ENCODE measurements at places on chromosomes 5 and 9.

- no peak overlapping the region for H3K4me3 ChIP-seq
- H3K4me1 ChIP-seq = peaks cover 31% of the 10 kb centered on the region
- no peak for DNase-seq
- peaks cover 52% of the 10 kb centered on the region for H3K36me3 ChIP-seq
- no peaks in the 10 kb centered on the region for H3K27me3 ChIP-seq
Measured at GRCh38 chr5:141529873-141530272, 41.0 kb downstream of the PCDHGC5 start.

DNA sequence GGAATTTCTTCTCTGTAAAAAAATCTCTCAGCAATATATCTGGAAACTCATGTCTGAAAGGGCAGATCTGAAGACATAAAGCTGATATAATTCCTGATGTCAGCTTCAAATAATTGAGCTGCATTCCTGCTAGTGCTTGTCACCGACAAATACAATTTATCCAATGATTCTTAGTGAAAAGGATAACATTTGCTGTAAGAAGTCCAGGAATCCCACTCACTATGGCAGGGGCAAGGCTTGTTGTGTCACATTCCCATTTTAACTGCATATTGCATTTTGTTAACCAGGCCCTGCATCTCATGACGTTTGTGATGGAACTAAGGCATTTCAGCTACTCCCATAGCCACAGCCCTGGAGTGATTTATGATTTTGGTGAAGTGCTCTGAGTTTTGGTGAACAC, 160.1 kb upstream of the DAB2 start:
- no peaks in the 10 kb centered on the region for H3K36me3 ChIP-seq
- H3K4me3 ChIP-seq = no peak overlapping the region
- no peaks in the 10 kb centered on the region for H3K4me1 ChIP-seq
- no peak for DNase-seq
- H3K27me3 ChIP-seq = no peaks in the 10 kb centered on the region
- no peak overlapping the region for H3K27ac ChIP-seq

- no peaks in the 10 kb centered on the region for H3K36me3 ChIP-seq
- no peak overlapping the region for H3K4me3 ChIP-seq
- H3K27ac ChIP-seq = no peak overlapping the region
Measured at GRCh38 chr5:58262226-58262625, 197.7 kb downstream of the PLK2 start.

GRCh38 chr9:95330720-95331404, 13.4 kb upstream of the FANCC start:
- H3K36me3 ChIP-seq = no peaks in the 10 kb centered on the region
- no peak overlapping the region for H3K4me3 ChIP-seq
- DNase-seq = no peak
- no peaks in the 10 kb centered on the region for H3K27me3 ChIP-seq

- peaks cover 13% of the 10 kb centered on the region for H3K4me1 ChIP-seq
- no peak overlapping the region for H3K27ac ChIP-seq
- H3K36me3 ChIP-seq = no peaks in the 10 kb centered on the region
- no peak overlapping the region for H3K4me3 ChIP-seq
- no peak for DNase-seq
Measured at GRCh38 chr9:130732136-130732535, 38.6 kb downstream of the EXOSC2 start.

GRCh38 chr5:72834924-72835323, 18.5 kb downstream of the TNPO1 start:
- H3K36me3 ChIP-seq = no peaks in the 10 kb centered on the region
- H3K27ac ChIP-seq = no peak overlapping the region
- H3K27me3 ChIP-seq = no peaks in the 10 kb centered on the region
- DNase-seq = no peak

DNA sequence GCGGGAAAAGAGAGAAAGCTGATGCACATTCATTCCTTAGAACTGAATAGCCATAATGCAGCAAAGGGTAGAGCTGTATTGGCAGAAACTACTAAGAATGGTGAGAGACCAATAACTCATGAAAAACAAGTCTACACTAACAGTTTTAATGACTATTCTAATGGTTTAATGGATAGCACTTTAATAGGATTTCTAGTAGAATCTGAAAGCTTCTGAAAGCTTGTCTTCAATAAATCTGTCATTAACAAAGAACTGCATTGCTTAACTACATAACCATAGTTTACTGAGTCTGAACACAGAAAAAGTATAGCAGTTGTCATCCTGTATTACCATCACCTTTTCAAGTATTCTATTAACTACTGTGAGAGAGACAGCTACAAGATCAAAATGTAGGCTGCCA, 617.8 kb upstream of the DMAC1 start:
- DNase-seq = no peak
- no peaks in the 10 kb centered on the region for H3K27me3 ChIP-seq
- H3K4me3 ChIP-seq = no peak overlapping the region
- no peaks in the 10 kb centered on the region for H3K4me1 ChIP-seq
- no peaks in the 10 kb centered on the region for H3K36me3 ChIP-seq
- H3K27ac ChIP-seq = no peak overlapping the region

- no peaks in the 10 kb centered on the region for H3K27me3 ChIP-seq
- H3K27ac ChIP-seq = no peak overlapping the region
- no peak for DNase-seq
- H3K4me3 ChIP-seq = no peak overlapping the region
Measured at GRCh38 chr9:132697230-132697629, 27.0 kb downstream of the GTF3C4 start.

- no peaks in the 10 kb centered on the region for H3K4me1 ChIP-seq
- no peaks in the 10 kb centered on the region for H3K27me3 ChIP-seq
- H3K4me3 ChIP-seq = no peak overlapping the region
- H3K36me3 ChIP-seq = no peaks in the 10 kb centered on the region
- DNase-seq = no peak
- H3K27ac ChIP-seq = no peak overlapping the region
Measured at GRCh38 chr9:78407636-78408312, 110.8 kb downstream of the PSAT1 start.

DNA sequence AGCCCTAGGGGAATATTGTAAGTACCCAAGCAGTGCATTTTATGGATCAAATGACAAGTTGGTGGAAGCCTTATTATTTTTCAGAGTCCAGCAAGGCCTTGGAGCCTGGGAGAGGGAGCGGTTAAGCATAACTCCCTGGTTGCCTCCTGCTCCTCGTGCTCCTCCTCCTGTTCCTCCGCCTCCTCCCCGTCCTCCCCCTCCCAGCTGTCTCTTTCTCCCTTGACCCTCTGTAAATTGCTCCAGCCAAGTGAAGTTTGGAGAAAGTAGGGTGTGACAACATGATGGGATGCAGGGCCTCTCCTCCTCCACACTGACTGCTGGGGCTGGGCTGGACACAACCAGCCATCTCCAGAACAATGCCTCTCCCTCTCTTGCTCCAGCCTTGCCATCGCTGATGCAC, 586.9 kb downstream of the CCDC171 start:
- no peaks in the 10 kb centered on the region for H3K36me3 ChIP-seq
- no peaks in the 10 kb centered on the region for H3K27me3 ChIP-seq
- DNase-seq = no peak

DNA sequence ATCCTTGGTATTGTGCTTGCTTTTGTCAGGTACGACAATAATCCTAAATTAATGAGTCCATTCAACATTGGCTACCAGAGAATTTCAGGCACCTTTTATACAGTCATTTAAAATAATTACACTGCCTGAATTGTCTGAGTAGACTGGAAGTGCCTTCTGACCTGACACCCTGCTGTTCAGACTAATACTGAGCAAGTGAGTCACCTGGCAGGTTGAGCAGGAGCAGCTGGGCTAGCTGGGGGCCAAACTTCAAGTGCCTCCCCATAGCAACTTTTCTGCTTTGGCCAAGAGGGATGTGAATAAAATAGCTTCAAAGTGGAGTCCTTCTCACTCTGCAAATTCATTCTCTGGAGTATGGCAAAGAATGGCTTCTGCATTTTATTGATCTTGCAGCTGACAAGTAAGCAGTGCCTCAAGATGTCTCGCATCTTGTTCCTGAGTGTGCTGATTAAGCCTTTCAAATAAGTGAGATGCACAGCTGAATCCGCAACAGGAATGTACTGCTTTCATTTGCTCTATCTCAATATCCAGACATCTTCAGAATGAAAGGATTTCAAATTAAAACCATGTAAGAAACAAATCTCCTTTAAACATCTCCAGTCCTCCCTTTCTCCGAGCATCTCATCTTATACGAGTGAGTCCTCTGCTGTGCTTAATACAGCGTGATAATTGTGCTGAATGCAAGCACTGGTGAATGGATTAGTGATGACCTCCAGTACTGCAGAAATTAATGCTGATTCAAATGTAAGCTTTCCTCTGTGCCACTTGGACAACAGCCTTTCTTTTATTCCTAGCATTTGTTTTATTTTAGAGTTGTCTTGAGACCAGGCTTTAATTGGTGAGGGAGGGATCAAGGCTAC, 271.2 kb downstream of the EDIL3 start:
- no peak for DNase-seq
- no peak overlapping the region for H3K27ac ChIP-seq
- no peaks in the 10 kb centered on the region for H3K4me1 ChIP-seq
- no peaks in the 10 kb centered on the region for H3K36me3 ChIP-seq
